ENCODE measurements at places on chromosomes 1 and 21.
A peak's percentile ranks its signal among the peaks of the same experiment; 100 is the strongest.

- peak; percentile 56 for DNase-seq
These were observed 18.0 kb downstream of the KIAA0319L start for GRCh38 chr1:35539073-35539823.

DNA sequence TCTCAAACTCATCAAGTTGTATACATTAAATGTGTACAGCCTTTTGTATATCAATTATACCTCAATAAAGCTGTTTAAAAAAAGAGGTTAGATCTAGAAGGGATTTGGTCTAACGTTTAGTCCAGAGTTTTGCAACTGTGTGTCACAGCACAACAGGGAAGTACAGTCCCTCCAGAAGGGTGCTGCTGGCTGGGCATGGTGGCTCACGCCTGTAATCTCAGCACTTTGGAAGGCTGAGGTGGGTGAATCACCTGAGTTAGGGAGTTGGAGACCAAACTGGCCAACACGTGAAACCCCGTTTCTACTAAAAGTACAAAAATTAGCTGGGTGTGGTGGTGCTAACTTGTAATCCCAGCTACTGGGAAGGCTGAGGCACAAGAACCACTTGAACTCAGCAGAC, 78.3 kb upstream of the HAO2 start:
- DNase-seq, result no peak

DNA sequence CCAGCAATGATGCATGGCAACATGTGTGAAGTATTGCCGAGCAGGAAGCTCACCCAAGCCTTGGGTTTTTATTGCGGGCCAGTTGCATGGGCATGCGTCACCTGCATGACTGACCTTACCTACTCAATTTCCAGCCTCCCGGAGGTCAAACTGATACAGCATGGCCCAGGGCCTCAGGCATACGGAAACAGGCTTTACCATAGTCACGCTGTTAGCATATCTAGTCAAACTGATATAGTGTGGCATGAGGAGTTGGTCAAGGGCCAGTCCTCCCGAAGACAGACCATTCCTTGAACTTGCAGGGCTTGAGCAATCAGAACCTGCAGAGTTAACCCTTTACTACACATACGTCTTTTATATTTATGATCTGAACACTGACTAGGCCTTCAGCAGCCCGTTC, 6.4 kb upstream of the DUSP12 start:
- no peak for DNase-seq

- DNase-seq, result no peak
These were observed 192.8 kb upstream of the CAMK1G start for GRCh38 chr1:209390764-209391163.

- DNase-seq, result peak; percentile 73
These were observed 19.0 kb downstream of the DPH5 start for GRCh38 chr1:101006553-101006952.

DNA sequence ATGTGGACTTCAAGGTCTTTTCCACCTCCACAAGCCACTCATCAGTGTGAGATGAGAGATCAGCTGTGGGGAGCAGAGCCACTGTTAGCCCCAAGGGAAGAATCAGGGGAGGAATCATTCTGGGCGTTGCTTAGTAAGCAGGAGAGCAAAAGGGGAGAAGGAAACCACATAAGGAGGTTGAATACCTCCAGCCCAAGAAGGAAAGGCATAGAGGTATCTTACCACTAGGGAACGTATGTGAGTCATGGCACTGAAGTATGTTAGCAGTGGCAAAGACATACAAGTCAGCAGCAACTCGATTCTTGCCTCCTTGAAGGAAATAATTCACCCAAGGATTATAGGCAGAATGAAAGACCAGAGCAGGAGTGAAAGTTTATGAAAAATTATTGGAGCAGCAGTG, 31.6 kb upstream of the SLC5A9 start:
- DNase-seq, result no peak

GRCh38 chr1:44515416-44515815, 110.4 kb downstream of the RNF220 start:
- DNase-seq, result peak; percentile 24

DNA sequence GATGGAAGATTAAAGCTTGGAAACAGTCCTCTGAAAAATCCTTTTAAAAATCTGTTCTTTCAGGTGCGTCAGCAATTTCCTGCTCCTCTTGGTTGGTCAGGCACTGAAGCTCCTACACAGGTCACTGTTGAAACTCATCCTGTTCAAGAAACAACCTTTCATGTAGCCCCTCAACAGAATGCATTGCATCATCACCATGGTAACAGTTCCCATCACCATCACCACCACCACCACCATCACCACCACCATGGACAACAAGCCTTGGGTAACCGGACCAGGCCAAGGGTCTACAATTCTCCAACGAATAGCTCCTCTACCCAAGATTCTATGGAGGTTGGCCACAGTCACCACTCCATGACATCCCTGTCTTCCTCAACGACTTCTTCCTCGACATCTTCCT, 145.3 kb downstream of the DYRK1A start:
- no peak for DNase-seq

- peak; percentile 90 for DNase-seq
These were observed 10.7 kb upstream of the COL16A1 start for GRCh38 chr1:31714442-31715086.

- DNase-seq, result no peak
These were observed 15.9 kb upstream of the PPP2R5A start for GRCh38 chr1:212269306-212269705.

GRCh38 chr1:172135978-172136610, 284.4 kb upstream of the C1orf105 start:
- peak; percentile 88 for DNase-seq

DNA sequence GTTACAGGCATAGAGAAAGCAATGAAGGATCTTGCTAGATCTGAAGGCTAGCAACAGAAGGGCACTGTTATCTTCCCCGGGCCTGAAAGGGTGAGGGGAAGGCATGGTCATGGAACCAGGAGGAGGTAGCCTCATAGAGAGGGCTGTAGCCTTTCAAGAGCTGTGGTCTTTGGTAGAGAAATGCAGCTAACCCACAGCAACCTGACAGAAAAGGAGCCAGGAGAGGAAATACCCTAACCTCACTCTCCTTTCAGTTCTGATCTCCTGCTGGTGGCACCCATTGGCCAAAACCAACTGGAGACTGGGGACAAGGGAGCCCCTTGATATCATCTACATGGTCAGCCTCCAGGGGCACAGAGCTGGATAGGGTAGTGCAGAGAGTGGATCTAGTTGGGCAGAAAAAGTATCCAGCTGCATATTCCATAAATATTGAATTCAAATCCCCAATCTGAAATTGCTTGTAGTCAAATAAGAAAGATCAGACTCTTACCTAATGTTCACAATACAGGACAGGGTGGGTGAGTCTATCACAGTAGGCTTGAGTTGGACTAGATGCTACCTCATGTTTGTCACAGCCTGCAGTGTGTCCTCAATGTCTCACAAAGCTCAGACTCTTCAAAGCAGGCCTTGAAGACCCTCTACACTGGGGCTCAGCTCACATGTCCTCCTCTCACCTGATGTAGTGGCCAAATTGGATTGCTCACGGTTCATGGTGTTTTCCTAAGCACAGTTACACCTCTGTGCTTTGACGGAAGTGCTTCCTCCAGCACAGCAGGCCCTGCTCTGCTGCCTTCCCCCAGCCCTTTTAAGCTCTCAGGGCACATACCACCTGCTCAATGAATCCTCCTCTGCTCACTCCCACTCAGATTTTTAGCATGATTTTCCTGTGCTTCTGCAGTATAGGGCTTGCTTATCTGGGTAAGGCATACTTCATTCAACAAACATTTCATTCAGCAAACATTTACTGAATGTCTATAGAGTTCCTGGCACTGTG, 74.1 kb upstream of the JUN start:
- peak; percentile 12 for DNase-seq

- no peak for DNase-seq
These were observed 472.7 kb downstream of the NPHP4 start for GRCh38 chr1:5519366-5520135.

DNA sequence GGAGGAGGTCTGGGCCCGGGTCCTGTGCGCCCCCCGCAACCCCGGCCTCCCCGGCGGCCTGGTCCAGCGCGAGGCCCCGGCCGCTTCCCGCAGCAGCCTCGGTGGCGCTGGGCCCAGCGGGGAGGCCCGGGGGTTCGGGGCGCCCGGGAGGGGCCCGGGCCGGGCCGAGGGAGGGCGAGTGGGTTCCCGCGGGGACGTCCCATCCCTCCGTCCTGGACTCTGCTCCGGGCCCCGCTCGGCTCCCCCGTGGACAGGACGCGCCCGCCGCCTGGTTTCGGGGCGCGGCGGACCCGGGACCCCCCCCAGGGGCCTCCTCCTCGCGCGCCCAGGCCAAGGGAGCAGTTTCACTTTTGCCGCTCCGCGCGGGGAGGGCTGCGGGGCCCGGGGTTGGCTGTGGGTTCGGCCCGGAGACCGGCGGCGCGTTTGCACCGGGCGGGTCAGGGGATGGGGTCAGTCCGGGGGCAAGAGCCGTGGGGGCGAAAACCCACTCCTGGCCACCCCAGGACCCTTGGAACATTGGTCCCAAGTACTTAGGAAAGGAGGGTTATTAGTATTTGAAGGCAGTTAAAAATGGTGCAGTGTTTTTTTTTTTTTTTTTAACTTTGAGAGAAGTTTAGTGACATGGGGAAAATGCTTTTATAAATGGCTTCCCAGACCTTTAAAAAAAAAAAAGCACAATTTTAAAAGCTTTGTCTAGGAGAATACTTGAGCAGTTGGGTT, 677 bp downstream of the AGPAT3 start:
- peak; percentile 78 for DNase-seq

GRCh38 chr21:31041295-31042079, 3.2 kb upstream of the KRTAP19-8 start:
- DNase-seq, result no peak

- DNase-seq, result peak; percentile 67
These were observed 37.9 kb downstream of the FABP3 start for GRCh38 chr1:31335007-31335406.

- DNase-seq, result no peak
These were observed 30.5 kb downstream of the SIM2 start for GRCh38 chr21:36729310-36729970.
